ENCODE measurements at places on chromosomes 4 and X.

- H3K36me3 ChIP-seq: no peaks in the 10 kb centered on the region
- H3K27ac ChIP-seq: no peak overlapping the region
- no peaks in the 10 kb centered on the region for H3K27me3 ChIP-seq
- H3K4me3 ChIP-seq: no peak overlapping the region
- no peak for DNase-seq
- no peaks in the 10 kb centered on the region for H3K4me1 ChIP-seq
These were observed 481.8 kb downstream of the GRXCR1 start for GRCh38 chr4:43374216-43374751.

GRCh38 chr4:99043346-99043745 lies 45.2 kb downstream of the ADH5 start:
- H3K36me3 ChIP-seq: peaks cover 8% of the 10 kb centered on the region
- peak overlapping the region; percentile 86 for H3K27ac ChIP-seq
- peaks cover 17% of the 10 kb centered on the region for H3K4me1 ChIP-seq

DNA sequence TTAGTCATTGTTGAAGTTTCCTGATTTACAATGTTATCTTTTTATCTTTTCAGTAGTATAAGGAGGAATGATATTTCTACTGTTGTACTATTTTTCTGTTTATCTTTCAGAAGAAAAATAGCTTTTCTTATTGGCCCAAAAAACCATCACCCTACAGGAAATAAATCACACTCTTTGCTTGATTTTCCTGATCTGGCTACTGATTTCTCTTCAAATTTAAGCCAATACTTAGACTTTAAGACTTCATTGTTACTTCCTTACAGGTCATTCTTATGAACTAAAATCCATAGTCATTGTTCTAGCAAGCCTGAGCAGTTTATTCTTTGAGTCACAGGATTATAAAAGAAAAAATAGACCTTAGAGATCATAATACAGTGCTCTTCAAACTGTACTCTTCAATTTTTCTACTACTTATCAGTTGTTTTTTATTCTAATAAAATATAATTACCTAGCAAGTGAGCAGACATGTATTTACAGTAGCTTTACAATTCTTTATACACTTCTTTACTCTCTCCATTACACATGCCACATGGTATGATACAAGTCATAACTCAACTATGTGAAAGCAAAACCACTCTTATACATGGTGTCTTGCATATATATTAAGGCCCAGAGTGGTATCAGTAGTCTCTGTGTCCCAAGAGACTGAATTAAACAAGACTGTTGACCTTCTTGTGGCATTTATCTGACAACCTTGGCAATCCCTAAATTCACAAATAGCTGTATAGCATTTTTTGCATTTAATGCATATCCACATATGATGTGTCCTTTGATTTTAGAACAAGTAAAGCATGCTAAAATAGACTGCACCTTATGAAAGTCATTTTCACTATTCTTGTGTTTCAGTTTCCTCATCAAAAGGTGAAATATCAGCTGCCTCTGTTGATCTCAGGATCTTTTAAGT lies 47.9 kb downstream of the TET2 start:
- peaks cover 9% of the 10 kb centered on the region for H3K36me3 ChIP-seq
- H3K4me1 ChIP-seq: peaks cover 33% of the 10 kb centered on the region
- H3K4me3 ChIP-seq: no peak overlapping the region
- H3K27ac ChIP-seq: no peak overlapping the region

DNA sequence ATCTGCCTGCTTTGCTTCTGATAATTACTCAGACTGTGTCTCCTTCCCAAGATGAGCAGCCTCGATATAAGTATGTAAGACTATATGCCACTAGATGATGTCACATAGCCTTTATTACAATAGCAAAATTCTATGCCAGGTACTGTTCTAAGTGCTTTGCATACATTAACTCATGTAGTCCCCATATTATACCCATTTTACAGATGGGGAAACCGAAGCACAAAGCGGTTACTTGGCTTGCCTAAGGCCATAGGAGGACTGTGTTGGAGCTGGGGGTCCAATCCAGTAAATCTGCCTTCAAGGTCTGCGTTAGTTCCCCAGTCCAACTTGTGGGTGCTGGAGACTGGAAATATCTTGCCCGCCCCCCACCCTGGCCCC lies 826 bp upstream of the SCML1 start:
- peaks cover 19% of the 10 kb centered on the region for H3K4me1 ChIP-seq
- DNase-seq: no peak
- no peaks in the 10 kb centered on the region for H3K36me3 ChIP-seq

- peak within 1 kb of the TSS; percentile 93 for H3K27ac ChIP-seq
- H3K36me3 ChIP-seq: peaks cover 2% of the 10 kb centered on the region
- H3K4me1 ChIP-seq: peaks cover 18% of the 10 kb centered on the region
- H3K27me3 ChIP-seq: no peaks in the 10 kb centered on the region
- H3K4me3 ChIP-seq: peak within 1 kb of the TSS; percentile 98
These were observed at the start of gene DIAPH2 for GRCh38 chrX:96684339-96685209. Gene DIAPH2, plus strand, starts transcription at chrX:96684842.

- H3K27ac ChIP-seq: peak overlapping the region; percentile 84
- DNase-seq: no peak
- H3K4me1 ChIP-seq: peaks cover 13% of the 10 kb centered on the region
- H3K4me3 ChIP-seq: peak overlapping the region; percentile 78
- no peaks in the 10 kb centered on the region for H3K27me3 ChIP-seq
These were observed 129.0 kb downstream of the AMMECR1 start for GRCh38 chrX:110188701-110189558.

DNA sequence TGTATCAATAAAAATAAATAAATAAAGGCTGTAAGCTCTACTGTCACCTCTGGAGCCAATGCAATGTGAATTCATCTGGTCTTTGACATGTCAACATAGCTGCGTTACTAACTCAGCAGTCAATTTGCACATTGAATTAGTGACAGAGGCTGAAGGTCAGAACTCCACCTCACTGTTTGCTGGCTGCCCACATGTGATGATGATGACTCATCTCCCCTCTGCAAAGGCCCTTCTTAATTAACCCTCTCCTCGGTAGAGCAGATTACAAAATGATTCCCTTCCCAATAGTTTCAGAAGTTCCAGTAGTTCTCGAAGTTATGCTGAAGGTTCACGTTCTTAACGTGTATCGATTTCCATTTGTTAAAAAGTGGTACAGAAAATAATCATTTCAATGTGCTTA lies 1626.0 kb upstream of the TENM3 start:
- no peak overlapping the region for H3K27ac ChIP-seq
- H3K4me3 ChIP-seq: no peak overlapping the region
- no peaks in the 10 kb centered on the region for H3K36me3 ChIP-seq
- DNase-seq: no peak

DNA sequence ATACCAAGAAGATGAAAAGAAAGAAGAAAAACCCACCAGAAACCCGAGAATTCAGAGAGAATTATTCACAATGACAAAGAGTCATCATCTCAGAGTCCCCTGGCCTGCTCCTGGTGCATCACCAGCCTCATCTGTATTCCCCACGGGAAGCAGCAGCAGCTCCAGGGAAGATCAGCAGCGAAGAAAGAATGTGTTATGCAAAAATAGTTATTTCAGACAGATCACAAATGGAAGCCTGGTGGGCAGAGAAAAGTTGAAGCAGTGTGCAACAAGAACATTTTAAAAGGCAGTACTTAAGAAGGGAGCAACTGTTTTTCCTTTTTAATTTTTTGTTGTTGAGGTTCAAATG lies 189.2 kb downstream of the PPP3CA start:
- H3K36me3 ChIP-seq: no peaks in the 10 kb centered on the region
- no peak overlapping the region for H3K4me3 ChIP-seq
- H3K4me1 ChIP-seq: peaks cover 34% of the 10 kb centered on the region
- no peaks in the 10 kb centered on the region for H3K27me3 ChIP-seq
- no peak overlapping the region for H3K27ac ChIP-seq
- no peak for DNase-seq

DNA sequence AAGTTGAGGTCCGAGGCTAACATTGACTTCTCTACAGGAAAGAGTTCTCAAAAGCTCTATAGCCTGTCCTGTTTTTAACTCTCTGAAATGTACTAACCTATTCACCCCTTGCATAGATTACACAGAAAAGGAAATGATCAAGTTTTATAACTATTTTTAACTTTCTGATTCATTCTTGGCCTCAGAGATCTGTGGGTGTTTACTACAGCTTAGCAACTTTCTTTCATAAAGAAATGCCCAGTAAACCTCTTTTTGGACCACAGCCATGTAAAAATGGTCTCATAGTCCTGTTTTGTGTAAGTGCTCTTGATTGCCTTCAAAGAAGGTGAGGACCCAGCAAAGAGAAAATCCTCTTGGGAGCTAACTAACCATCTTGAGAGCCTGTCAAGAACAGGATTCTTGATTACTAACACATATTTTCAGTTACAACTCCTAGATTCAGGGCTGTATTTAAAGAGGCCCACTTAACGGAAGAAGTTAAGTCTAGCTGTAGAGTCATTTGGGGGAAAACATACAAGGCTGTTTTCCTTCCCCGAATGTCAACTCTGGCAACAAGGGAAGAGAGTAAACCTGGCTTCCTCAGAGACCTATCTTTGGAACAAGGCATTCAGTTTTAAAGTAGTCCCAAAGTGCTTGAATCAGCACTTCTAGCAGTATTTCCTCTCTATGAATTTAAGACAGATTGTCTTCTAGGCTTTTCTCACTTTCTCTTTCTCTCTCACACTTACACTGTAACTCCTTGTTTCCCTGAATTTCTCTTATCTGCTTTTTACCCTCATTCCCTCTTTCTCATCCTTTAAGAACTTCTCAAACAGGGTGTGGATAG lies 78.2 kb downstream of the IL21 start:
- no peaks in the 10 kb centered on the region for H3K27me3 ChIP-seq
- no peak for DNase-seq
- H3K4me1 ChIP-seq: peaks cover 28% of the 10 kb centered on the region
- no peak overlapping the region for H3K4me3 ChIP-seq
- no peaks in the 10 kb centered on the region for H3K36me3 ChIP-seq
- H3K27ac ChIP-seq: peak overlapping the region; percentile 91

DNA sequence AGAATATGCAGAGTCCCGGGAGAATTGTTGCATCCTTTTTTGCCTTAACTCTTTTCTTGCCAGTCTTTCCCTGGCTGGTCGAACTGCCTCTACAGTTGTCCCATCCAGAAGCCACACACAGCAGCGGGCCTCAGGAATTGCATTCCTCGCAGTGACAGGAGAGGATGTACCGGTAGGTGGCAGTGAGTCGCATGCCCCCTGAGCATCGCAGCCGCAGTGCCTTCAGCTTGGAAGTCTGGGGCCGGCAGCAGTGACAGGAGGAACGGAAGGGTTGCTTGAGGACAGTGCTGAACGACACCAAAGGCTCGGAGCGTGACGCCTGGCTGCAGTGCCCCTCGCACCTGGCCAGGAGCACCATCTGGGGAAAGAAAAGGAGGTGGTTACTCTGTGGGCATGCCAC lies 23.5 kb downstream of the NDP start:
- H3K36me3 ChIP-seq: no peaks in the 10 kb centered on the region
- H3K27me3 ChIP-seq: no peaks in the 10 kb centered on the region
- no peak overlapping the region for H3K27ac ChIP-seq
- no peaks in the 10 kb centered on the region for H3K4me1 ChIP-seq

DNA sequence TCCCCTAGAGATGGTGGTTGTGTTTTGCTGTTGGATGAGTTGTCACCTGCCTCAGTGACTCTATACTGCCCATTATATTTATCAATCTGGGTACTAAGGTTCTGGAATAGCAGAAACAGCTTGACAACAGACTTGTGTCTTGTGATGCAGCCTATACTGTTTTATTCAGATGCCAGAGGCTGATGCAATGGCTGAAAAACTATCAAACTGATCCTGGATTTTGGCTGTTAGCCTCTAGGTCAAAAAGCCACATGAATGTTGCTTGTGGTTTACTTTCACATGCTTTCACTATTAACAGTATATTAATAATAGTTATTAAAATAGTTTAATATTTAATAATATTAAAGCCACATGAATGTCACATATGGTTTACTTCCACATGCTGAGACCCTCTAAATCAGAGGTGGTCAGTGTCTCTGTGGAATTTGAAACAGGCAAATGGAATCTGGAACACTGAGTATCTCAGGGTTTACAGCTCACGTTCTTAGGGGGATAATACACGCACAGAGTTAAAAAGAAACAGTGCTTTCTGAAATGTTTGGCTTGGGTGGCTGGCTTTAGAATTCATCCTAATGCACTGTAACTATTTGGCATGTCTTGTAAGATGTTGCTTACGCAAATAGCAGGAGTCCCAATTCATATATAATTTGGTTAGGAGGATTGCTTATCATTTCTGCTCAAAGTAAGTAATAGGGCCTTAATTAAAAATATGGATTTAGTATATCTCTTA lies 82.5 kb upstream of the LCORL start:
- no peaks in the 10 kb centered on the region for H3K36me3 ChIP-seq
- no peak overlapping the region for H3K27ac ChIP-seq
- H3K4me3 ChIP-seq: no peak overlapping the region
- H3K4me1 ChIP-seq: no peaks in the 10 kb centered on the region

GRCh38 chr4:110472583-110473329 lies 3.2 kb upstream of the ENPEP start:
- H3K27me3 ChIP-seq: peaks cover 17% of the 10 kb centered on the region
- H3K4me1 ChIP-seq: peaks cover 4% of the 10 kb centered on the region
- H3K27ac ChIP-seq: no peak overlapping the region
- H3K36me3 ChIP-seq: no peaks in the 10 kb centered on the region
- no peak overlapping the region for H3K4me3 ChIP-seq

GRCh38 chrX:119410027-119410819 lies 11.1 kb downstream of the SLC25A43 start:
- H3K27ac ChIP-seq: no peak overlapping the region
- H3K27me3 ChIP-seq: no peaks in the 10 kb centered on the region
- peaks cover 6% of the 10 kb centered on the region for H3K36me3 ChIP-seq
- no peak overlapping the region for H3K4me3 ChIP-seq
- DNase-seq: no peak
- H3K4me1 ChIP-seq: peaks cover 3% of the 10 kb centered on the region

DNA sequence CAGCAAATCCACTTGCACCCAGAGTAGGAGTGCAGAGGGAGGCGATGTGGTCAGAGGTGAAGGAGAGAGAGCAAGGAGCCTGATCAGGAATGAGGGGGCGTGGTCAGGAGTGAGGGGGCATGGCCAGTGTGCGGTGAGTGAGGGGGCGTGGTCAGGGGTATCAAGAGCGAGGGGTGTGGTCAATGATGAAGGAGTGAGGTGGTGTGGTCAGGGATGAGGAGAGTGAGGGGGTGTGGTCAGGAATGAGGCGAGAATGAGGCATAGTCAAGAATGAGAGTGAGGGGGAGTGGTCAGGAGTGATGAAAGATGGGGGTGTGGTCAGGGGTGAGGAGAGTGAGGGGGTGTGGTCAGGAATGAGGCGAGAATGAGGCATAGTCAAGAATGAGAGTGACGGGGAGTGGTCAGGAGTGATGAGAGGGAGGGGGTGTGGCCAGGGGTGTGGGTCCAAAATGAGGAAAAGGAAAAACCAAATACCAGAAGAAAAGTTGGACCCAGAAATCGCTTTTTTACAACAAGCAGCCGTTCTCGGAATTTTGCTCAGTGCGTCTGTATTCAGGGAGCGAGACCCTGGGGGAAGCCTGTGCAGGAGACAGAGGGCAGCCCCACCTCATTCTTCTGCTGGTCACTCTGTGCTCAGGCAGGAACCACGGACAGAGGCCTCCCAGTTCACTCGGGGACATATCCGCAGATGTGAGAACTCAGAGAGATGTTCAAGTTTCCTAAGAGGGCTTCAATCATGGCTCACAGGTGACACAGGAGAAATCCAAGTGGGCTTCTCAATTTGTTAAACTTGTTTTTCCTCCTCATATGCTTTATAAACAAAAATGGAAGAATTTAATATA lies 47.5 kb downstream of the MAGEA1 start:
- peak overlapping the region; percentile 9 for H3K4me3 ChIP-seq
- H3K27ac ChIP-seq: no peak overlapping the region

GRCh38 chr4:95263960-95264359 lies 284.8 kb downstream of the UNC5C start:
- H3K27me3 ChIP-seq: no peaks in the 10 kb centered on the region
- H3K4me3 ChIP-seq: no peak overlapping the region
- no peak overlapping the region for H3K27ac ChIP-seq

Data from T-helper 17 cell (primary cell).